ENCODE measurements at places on chromosomes 5 and 9. TPM values are rescaled to one million over a fixed set of nuclear protein-coding genes. Genes with fewer than 3 reads are reported as not detected.

- peak; percentile 70 for DNase-seq
Observed at GRCh38 chr9:96022445-96023051, 147.1 kb downstream of the ERCC6L2 start.

GRCh38 chr9:13900449-13900848 lies 413.5 kb downstream of the NFIB start:
- no peak for DNase-seq

- DNase-seq = no peak
Observed at GRCh38 chr5:142375944-142376411, 51.2 kb upstream of the SPRY4 start.

GRCh38 chr9:87062746-87063145 lies 115.4 kb upstream of the GAS1 start:
- no peak for DNase-seq

The CTSV gene
- 0.69 TPM for total RNA-seq

DNA sequence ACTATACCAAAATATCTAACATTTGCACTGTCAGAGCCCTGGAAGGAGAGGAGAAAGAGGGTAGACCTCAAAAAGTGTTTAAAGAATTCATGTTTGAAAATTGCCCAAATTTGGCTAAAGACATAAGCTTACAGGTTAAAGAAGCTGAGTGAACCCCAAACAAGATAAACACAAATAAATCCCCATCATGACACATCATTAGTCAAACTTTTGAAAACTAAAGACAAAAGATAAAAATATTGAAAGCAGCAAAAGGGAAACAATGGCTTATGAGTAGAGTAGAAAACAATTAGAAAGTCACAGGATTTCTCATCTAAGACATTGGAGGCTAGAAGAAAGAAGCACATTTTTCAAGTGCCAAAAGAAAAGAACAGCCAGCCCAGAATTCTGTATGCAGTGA lies 6.1 kb upstream of the UBLCP1 start:
- DNase-seq = no peak

- DNase-seq = no peak
Observed at GRCh38 chr9:16131264-16131663, 578.4 kb downstream of the CCDC171 start.

- no peak for DNase-seq
Observed at GRCh38 chr5:105230516-105231157, 1668.0 kb upstream of the NUDT12 start.

DNA sequence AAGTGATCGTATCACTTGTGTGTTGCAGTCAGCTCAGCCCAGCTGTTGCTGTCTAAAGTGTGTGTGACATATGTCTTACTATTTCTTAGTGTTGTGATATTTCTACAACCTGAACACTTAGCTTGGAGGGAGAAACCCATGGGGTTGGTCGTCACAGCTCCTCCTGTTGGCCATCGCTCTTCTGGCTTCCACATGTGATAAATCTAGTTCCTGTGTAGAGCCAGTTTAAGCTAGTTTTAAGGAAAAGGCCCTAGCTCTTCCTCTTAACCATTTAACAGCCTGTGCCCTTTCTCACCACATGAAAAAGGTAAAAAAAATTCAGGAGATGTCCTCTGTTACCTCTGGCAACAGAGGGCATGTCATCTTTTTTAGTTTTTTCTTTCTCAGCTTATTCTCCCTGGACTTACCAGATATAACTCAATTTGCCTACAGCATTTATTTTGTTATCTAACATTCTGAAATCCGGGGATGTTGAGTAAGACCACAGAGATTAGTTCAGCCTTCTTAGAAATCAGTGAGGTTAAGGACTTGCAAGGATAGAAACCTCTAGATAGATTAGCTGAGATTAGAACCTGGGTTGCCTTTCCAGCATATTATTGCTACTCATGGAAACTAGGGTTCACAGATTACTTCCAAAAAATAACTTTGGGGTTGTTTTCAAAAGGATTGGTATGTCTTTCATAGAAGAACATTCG lies 100.4 kb downstream of the GAPVD1 start:
- no peak for DNase-seq

The SPATA31A3 gene
- total RNA-seq = not detected
